ENCODE measurements at places on chromosomes 2 and 18.

DNA sequence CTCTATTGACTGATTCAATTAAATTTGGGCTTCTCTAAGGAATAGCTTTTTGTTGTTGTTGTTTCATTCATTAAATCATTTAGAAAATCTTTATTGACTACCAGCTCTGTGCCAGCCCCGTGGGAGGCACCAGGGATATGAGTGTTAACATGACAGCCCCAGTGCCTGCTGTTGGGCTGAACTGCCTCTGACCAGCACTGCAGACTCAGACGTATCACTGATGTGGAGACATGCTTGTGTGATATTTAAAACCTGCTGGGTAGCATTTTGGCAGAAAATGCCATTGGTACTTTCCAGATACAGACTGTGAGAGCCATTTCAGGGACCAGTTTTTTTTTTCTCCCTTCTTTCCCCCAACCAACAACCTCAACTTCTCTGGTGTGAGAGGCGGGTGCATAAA lies 38.6 kb upstream of the KCNF1 start:
- no peak for DNase-seq

DNA sequence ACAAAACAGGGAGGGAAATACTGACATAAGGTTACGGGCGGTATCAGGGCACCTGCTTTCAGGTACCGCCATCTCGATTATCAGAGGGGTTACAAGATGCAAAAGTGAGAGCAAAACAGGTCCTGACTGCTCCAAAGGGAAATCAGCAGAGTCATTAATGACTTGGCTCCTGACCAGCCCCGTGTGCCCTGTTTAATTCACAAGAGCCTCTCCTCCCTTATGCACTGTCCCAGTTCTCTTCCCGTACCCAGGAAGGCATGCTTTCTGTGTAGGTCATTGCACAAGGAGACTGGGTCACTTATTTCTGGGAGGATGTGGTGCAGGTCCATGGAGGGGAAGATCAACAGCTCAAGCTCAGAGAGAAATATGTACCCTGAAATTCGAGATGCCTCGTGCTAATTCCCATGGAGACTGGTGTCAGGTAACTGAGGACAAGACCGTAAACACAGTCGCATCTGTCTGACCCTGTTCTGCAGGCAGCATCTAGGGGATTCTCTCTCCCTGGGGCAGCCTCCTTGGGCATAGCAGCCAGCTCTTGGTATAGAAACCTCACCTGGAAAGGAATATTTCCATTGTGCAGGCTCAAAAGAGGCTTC lies 79.9 kb downstream of the HNRNPLL start:
- DNase-seq, result no peak

- no peak for DNase-seq
Observed at GRCh38 chr18:78607784-78608183, 371.8 kb upstream of the SALL3 start.

- no peak for DNase-seq
Observed at GRCh38 chr2:126359494-126359893, 296.5 kb upstream of the GYPC start.

DNA sequence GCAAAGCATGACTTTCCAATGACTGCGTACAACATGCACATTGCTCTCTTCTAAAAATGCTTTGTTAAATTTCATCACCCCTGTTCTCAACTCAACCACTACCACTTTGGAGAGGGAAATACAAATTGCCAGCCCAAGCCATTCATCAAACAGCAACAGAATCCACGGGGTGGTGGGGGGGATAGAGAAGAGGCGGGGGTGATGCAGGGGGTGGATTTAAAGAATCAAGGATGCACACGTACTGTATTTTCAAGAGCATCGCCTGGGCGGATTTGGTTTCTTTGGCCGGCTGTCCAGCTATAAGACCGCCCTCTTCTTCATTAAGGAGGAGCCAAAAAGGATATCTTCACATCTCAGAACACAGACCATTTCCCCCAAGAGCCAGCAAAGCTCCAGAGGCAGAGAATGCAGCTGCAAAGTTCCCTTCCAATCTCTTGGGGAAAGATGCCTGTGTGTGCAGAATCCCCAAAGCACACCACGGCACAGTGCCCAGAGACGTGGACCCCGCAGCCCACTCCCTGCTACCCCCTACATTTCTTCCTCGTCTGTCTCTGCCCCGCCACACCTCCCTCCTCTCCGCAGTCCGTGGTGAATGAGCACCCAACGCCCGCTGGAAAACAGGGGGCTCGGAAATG lies 977 bp downstream of the SLC8A1 start:
- no peak for DNase-seq

DNA sequence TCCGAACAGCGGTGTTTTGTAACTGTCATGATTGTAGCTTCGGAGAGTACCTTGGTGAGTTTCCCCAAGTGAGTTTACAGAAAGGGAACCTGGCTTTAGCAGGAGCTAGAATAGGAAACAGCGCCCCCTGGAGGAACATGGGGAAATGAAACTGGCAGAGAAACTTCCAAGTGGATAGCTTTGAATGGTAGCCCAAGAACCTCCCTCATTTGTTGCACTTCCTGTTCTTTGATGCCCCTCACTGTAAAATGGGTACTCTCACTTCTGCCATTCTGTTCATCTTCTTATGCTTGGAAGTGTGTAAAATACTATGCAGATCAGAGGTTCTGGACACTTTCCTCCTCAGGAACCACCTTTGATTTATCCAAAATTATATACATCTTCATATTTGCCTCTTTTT lies 36.2 kb downstream of the CHST10 start:
- no peak for DNase-seq

DNA sequence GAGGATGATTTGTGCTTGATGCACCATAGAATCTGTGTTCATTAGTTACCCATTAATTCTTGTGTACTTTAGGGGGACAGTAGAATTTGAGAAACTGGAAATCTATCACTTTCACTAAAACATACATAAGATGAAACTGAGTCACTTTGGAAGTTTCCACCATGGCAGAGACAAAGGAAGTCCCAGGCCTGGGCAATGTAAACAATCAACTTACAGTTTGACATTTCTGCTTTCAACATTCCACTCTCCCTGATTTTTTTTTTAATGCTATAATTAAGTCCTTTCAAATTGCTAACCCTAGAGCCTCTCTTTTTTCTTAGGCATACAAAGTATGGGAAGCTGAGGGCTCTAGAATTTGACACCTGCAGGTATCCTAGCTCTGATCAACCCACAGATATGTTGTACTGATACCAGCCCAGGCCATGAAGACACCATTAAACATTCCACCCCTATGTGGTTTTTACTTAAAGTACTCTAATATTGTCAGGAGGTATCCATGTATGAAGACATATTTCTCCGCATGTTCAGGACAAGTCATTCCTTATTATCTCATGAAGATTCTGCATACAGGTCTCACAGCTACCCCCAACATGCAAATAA lies 88.5 kb upstream of the GLS start:
- DNase-seq, result no peak

DNA sequence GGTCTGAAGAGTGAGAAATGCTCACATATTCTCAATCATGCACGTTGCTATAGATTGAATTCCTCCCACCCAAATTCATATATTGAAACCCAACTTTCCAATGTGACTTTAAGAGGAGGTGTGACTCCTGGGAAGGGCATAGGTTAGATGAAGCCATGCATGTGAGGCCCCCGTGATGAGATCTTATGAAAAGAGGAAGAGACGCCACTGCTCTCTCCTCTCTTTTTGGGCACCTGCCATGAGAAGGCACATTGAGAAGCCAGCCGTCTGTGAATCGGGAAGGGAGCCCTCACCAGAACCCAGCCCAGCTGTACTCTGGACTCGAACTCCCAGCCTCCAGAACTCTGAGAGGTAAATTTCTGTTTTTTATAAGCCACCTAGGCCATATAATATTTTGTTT lies 842.6 kb upstream of the SALL3 start:
- no peak for DNase-seq

GRCh38 chr2:181457741-181458425 lies 697 bp downstream of the ITGA4 start:
- DNase-seq, result peak; percentile 80

DNA sequence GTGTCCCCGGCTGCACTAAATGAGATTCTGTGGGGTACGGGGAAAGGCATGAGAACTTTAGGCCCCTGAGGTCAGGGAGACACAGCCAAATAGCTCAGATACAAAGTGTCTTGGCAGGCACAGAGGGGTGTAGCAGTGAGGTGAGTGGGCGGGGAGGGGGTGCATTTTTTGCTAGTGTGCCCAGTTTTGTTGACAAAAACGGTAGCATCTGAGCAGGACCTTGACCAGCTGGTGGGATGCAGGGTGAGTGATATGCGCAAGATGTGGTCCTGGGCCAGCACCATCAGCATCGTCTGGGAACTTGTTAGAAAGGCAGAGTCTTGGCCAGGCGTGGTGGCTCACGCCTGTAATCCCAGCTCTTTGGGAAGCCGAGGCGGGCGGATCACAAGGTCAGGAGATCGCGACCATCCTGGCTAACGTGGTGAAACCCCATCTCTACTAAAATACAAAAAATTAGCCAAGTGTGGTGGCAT lies 127.3 kb upstream of the LGALSL start:
- DNase-seq, result no peak

- DNase-seq, result no peak
Observed at GRCh38 chr2:64295326-64296139, 151.3 kb upstream of the PELI1 start.

GRCh38 chr2:84212611-84213314 lies 246.3 kb downstream of the SUCLG1 start:
- DNase-seq, result no peak

- no peak for DNase-seq
Observed at GRCh38 chr18:58557008-58557435, 71.9 kb downstream of the ALPK2 start.

- peak; percentile 99 for DNase-seq
Observed at GRCh38 chr2:207166039-207166348, 246 bp upstream of the KLF7 start.

GRCh38 chr18:7982216-7982615 lies 415.1 kb downstream of the PTPRM start:
- DNase-seq, result no peak

GRCh38 chr2:122481244-122481622 lies 725.8 kb downstream of the TSN start:
- no peak for DNase-seq

GRCh38 chr2:240212425-240213225 lies 72.2 kb upstream of the OTOS start:
- no peak for DNase-seq

GRCh38 chr2:18837240-18837639 lies 247.9 kb upstream of the NT5C1B start:
- DNase-seq, result no peak

DNA sequence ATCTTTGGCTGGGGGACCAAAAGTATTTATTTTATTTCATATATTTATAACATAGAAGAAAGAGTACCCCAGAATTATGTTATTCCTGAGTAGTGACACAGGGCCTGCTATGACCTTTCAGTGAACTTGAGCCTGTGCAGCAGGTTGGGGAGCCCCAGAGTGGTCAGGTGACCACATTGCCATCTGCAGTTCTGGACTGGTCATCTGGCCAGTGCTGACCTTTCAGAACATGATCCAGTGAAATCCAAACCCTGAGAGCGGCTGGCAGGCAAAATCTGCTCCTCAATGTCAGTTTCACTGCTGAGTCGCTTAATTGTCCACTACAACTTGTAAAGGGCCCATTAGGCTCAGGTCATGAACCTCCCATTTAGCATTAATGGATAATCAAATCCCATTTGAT lies 336.7 kb upstream of the KCNH7 start:
- DNase-seq, result no peak

GRCh38 chr2:185284696-185285095 lies 453.9 kb upstream of the FSIP2 start:
- no peak for DNase-seq

GRCh38 chr2:231527955-231528635 lies 2.1 kb downstream of the NMUR1 start:
- no peak for DNase-seq

DNA sequence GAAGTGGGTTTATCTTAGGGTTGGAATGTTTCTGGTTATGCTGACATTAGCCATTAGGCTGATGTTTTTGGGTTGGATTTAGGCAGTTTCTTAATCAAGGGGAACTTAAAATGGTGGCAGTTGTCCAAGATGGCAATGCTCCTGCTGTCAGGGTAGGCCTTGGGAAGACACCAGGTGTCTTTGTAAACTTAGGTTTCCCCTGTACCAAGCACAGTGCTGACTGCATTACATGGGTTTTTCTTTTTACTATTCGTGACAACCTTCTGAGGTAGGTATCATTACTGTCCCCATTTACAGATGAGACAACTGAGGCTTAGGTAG lies 528 bp upstream of the ATG16L1 start:
- no peak for DNase-seq

DNA sequence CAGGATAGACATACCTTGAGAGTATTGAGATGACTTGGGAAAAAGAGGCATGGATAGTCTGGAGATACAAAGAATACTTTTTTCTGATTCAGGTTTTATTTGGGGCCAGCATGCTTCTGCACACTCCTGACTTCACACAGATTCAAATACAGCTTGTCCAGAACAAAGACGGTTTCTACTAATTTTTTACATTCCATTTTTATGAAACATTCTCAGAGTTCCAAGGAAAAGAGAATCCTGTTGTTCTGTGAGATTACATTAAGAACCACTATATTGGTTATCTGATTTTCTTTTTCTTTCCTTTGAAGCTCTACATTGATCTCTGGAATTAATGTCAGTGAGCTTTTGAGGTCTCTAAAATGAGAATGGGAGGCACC lies 41.0 kb downstream of the PTPRM start:
- no peak for DNase-seq

- no peak for DNase-seq
Observed at GRCh38 chr2:85635636-85636035, 19.6 kb downstream of the USP39 start.

- no peak for DNase-seq
Observed at GRCh38 chr2:219643788-219644398, 16.5 kb downstream of the SLC4A3 start.

DNA sequence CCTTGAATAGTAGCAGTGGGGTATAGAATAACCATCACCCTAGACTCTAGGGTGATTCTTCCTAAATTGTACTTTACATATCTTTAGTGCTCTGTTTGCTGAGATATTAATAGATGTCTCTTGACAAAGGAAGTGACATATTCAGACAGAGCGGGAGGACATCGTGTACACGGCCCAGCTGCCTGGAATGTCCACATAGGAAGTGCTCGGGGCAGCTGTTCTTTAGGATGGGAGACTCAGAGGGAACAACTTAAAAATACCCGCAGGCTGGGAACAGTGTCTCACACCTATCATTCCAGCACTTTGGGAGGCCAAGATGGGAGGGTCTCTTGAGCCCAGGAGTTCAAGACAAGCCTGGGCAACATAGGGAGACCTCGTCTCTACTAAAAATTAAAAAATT lies 206.1 kb downstream of the FAM210A start:
- no peak for DNase-seq

DNA sequence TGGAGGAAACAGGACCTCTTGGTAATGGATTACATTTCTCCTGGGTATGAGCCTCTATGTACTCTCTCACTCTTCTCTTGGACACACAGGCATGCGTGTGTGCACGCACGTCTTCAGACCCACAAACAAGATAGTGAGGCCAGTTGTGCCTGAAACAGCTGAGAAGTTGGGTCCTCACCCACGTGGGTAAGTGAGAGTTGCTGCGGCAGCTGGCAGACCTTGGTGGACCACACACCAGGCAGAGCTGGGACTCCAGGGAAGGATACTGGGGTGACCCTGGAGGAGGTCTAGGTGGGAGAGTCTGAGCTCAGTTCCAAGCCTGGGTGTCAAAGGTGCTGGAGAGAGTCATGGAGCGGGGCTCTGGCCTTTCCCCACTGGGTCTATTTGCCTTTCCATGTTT lies 194.3 kb downstream of the HAUS1 start:
- DNase-seq, result no peak
